HT1080 (cell line): ENCODE measurements at places on chromosomes 6 and 20. TPM values are rescaled to one million over a fixed set of nuclear protein-coding genes. Genes with fewer than 3 reads are reported as not detected.

PRICKLE4 gene
- total RNA-seq = 0.39 TPM in 1 of 2 replicates, not detected in the other

DNA sequence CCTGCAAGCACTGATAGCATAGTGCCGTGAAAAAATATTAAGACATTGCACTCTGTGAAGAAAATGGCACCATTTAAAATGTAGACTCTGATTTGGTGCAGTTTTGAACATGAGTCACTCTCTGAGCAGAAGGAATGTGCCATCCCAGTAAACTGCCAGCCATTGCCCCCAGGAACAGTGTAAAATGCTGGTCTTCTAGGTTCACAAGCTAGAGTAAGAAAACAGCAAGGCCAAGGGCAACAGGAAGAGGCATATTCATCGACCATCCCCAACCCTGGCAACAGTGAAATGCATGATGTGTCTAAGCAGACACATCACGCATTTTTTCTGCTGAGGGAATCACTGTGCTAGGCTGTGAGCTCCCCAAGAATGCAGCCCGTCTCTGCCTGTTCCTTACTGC is 163.2 kb upstream of the RIN2 start:
- peak; percentile 21 for DNase-seq

ANGPT4 gene
- 0.02 TPM in 1 of 2 replicates, not detected in the other for total RNA-seq

GINS1 gene
- total RNA-seq = 27.9 and 36.1 TPM in 2 replicates

DNA sequence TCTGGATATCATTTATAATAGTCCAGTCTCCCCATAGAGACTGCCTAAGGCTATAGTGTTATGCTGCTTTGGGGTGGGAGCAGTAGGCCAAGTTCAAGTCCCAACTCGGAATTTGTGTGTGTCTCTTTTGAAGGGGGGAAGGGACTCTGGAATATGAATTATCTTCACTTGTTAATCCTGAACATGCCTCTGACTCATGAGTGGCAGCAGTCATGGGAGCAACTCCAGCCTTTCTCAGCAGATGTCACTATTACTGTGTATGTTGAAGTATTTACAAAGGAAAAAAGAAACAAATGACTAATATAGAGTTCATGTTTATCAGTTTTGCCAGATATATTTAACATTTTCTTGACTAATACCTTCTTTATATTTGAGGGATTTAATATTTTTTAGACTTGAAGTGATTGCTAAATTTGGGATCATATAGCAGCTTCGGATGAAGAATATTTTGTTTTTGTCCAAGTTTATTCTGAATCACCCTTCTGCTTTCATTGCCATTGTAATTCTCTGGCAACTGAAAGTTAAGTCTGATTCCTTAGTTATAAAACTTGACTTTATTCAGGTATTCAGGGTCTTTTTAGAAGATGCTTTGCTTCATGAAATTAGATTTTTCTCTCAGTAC is 23.4 kb downstream of the FAM217A start:
- DNase-seq = peak; percentile 83

DNA sequence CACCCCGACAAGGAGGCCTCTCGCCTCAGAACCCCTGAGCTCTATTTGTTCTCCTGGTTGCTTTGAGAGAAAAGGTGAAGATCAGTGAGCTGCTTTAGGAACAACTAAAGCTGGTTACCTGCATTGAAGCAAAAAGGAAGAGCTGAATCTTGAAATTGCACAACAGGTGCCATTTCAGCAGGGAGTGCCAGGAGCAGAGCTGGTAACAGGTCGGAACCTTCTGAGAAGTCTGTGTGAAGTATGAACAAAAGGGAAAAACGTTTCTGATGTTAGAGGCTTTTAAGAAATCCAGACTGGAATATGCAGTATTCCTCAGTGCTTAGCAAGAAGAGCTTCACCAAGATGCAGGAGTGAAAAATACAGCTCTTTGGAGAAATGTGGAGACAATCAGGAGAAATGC is 164.0 kb downstream of the TMEM242 start:
- DNase-seq = no peak

GRCh38 chr6:11449408-11449807 is 88.1 kb upstream of the TMEM170B start:
- no peak for DNase-seq

SNAI1 gene
- 2.1 and 3.2 TPM in 2 replicates for total RNA-seq

DNA sequence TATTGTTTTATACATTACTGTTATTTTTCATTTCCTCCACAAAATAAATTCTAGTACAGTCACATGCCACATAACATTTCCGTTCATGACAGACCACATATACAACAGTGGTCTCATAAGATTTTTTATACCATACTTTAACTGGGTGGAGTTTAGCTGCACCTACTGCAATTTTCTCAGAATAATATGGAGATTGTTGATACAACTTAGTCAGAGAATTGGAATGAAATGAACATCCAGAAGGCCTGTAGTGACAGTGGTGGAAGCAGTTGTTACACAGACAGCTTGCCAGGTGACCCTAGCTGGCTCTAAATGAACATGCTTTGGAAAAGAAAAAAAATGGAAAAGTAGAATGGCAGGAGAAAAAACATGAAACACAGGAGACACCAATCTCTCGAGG is 183.2 kb upstream of the TCF21 start:
- peak; percentile 66 for DNase-seq

ELOVL2 gene
- total RNA-seq = 2.3 and 3.3 TPM in 2 replicates

DNA sequence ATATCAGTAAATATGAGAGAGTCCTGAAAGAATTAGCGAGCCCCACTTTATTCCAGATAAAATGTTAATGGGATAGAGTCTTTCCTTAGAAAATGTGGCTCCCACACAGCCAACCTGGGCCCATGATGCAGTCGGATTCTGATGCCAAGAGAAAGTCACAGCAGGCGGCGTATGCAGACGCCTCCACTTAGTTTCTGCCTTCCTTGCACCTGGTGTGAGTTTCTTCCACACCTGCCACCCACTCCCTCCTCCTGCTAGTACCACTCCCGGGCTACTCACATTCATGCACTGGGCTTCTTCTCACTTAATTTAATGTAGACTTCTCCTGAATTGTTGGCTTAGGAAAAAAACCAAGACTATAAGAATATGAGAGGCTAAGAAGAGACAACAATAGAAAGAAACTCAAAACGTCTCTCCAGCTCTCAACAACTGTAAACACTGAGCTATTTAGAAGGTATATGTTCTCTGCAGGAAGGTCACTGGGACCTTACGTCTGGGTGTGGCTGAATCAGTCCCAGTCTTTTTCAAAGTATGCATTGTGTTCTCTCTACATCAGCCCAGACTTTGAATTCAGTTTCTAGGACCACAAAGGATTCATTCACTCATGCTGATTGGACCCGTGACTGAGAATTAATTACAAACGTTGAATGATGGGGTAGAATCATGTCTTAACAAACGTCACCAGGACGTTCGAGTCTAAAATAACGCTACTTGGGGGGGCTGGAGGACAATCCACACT is 70.4 kb downstream of the GCNT2 start:
- no peak for DNase-seq

NMBR gene
- total RNA-seq = not detected in 2 replicates

DNA sequence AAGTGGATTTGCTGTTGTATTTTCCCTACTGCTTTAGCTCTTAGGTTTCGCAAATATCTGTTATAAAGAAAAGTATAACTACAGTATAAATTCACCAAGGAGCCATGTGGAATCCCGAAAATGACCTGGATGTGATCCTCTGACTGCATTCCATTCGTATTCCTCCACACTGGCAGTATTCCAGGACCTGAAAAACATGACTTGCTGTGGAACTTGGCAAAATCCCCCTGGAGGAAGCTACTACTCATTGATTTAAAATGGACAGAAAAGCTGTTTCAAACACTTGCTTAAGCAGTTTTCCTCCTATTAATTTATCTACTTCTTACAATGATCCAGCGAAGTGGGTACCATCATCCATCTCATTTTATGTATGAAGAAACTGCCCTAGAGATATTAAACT is 13.3 kb upstream of the ENPP5 start:
- DNase-seq = peak; percentile 53

GRCh38 chr6:30100585-30101443 is 12.1 kb downstream of the TRIM31 start:
- DNase-seq = no peak

MAPK14 gene
- total RNA-seq = 28.6 and 31.3 TPM in 2 replicates

- no peak for DNase-seq
These were observed at the start of gene SAMD3 for GRCh38 chr6:130222775-130223174. Gene SAMD3, minus strand, starts transcription at chr6:130222951. Its CDS starts 7,678 bp downstream, at chr6:130215273.

DNA sequence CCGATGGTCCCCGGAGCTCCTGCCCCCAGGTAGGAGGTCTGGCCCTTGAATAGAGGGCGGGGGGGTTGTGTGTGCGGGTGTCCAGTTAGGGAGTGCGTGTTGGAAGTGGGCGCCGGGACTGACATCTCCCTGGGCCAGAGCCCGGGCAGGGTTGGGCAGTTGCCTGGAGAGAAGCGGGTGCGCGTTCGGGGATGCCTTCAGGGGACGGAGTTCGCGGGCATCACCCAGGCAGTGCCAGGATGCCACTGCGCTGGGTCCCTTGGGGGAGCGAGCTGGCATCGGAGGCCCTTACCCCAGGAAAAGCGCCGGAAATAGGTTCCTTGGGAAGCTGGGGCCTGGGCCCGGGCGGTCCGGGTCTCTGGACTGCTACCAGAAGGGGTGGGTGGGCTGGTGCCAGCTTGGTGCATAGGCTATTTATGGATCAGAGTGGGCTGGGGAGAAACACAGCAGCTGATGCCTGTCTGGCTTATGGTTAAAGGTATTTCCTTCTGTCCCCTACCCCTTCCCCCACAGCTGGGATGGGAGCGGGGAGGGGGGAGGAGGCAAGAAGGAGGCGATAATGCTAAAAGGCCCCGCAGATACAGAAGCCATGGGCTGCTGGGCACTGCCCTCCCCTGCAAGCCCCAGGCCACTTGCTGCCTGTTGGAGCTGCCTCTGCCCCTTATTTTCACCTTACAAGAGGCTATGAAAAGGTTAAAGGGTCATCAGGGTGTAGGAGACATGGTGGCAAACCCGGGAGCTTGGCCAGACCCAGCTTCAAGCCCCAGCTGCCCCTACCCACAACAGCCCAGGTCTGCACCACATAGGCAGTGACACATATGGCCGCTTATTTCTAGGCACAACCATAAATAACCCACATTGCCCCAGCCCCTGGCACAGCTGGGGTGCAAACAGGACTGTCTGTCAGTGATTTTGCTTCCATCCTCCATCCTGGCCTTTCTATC is 638 bp downstream of the PACSIN1 start:
- DNase-seq = no peak

DNA sequence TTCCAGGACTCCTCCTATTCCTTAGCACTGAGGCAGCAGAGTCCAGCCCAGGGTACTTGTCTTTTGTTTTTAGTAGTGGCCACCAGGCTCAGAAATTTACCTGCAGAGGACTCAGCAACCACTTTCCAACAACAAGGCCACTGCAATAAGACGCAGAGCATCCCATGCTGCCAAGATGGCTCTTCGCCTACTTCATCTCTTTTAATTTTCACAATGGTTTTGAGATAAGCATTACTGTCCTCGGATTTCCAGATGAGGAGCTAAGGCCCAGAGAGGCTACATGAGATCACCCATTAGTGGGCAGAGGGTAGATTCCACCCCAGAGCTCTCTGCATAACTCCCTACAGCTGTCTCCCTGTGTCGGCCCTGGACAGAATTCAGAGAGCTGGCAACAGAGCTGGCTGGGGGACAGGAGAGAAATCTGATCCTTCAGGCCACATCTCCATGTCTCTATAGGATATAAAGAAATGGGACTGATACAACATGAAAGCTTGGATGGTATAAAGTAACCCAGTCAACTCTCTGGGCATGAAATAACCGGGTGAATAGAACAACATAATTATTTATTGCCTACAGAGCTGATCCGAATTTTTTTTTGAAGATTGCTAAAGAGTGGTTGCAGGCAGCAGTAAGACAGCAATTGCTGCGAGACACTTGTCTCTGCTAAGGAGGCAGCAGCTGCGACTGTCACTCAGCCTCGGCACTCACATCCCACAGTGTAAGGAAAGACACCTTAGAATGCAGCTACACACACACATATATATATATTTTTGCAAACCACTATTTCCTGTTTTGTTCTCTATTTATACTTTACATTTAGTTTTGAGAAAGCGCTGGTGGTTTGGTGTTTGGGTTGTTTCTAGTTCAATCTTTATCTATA is 37.2 kb downstream of the SCML4 start:
- no peak for DNase-seq

DNA sequence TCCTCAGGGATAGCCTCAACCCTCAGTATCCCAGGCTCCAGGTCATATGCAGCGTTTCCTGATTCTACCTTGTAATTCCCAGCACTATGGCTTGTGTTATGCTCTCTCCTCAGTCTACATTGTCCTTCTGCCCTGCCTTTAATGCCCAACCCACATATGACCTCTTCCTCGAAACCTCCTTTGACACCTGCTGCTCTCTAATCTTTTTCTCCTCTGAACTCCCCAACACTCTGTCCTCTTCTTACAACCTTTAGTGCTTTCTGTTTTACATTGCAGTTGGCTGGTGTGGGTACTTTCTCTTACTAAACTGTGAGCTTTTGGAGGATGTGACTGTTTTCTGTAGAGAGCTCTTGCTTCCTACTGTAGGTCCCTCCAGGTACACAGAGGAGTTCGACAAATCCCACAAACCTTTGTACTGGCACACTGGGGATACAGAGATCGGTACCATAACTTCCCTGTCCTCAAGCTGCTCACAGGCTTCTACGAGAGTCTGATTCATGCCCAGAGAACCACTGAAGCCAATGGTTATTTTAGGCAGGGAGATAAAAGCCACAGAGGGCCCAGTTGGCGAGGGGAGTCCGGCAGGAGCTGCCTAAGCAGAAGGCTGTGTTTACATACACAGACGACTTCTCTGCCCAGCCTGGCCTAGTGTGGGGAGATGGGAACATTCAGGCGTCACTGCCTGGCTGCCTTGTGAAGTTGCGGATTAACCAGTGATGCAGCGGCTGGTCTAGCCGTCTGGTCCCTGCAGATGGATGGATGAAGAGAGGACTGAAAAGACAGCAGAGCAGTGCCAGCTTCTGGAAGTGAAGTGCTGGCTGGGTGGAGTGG is 8.4 kb upstream of the EPB41L1 start:
- no peak for DNase-seq

- DNase-seq = no peak
These were observed 7.2 kb upstream of the NNAT start for GRCh38 chr20:37513779-37514359.
